Occipital lobe (tissue), 3 donors: ENCODE measurements at places on chromosomes 5 and 9. TPM values are rescaled to one million over a fixed set of nuclear protein-coding genes. Genes with fewer than 3 reads are reported as not detected.
A peak's percentile ranks its signal among the peaks of the same experiment; 100 is the strongest.

FOXD4 gene
- 0.47 TPM for total RNA-seq

SLC45A2 gene
- 0.16 TPM for total RNA-seq

CAVIN4 gene
- total RNA-seq = 12.9 TPM

TAF11L5 gene
- total RNA-seq = not detected

KCNT1 gene
- 2.7 TPM for total RNA-seq

GRCh38 chr9:83081846-83082245 is 18.9 kb upstream of the RASEF start:
- DNase-seq = no peak

DNA sequence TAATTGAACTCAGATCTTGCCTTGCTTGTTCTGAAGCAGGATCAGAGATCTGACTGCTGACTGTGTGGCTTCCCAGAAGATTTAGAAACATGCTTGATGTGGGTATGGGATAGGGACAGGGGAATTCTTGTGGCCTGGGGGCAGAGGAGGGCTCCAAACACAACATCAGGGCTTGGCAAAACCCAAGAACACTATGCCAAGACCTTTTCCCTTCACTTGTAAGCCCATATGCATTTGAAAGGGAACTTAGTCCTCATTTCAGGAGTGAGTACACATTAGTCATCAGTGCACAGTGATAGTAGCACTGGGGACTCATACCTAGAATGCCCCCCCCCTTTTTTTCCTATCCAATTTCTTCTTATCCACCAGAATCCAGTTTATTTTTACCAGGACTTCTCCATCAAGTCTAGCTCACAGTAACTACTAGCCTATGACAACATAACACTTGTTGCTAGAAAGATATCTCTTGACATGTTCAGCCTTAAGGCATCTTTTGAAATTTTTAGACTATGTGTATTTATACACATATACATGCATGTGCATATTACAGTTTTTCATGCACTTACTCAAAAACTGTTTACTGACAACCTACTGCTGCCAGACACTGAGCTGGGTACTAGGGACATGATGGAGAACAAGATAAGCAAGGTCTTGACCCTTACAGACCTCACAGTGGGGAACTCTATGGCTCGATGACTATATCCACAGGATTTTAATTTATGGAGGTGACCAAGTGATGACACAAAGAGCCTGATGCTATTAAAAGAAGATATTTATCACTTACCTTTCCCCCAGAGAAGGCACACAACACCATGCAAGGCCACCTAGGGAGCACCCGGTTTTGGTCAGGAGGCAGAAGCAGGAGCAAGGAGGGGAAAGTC is 158.3 kb upstream of the MAP3K1 start:
- no peak for DNase-seq

GRCh38 chr9:105932276-105932675 is 237.9 kb downstream of the TMEM38B start:
- no peak for DNase-seq

- DNase-seq = no peak
These were observed 389.8 kb downstream of the NR2F1-AS1 start for GRCh38 chr5:93191035-93191817.

DNA sequence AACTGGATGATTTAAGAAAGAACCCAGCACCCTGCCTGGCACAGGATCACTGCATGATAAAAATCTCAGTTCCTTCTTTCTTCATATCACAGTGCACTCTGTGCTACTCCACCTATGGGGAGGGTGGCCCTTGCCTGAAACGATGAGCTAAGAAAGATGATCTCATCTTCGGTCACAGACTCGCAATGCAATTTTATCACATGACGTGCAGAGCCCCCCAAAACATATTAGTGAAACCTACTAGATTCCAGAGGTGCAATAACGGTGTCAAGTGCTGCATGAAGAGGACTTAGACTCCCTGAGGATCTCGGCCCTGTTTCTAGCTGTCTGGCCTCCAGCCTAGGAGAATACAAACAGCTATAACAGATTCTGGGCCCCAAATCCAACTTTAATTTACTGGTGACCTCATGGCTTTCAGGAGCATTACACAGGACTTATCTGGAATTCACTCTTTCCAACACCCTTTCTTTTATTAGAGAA is 104.0 kb downstream of the EBF1 start:
- no peak for DNase-seq

DNA sequence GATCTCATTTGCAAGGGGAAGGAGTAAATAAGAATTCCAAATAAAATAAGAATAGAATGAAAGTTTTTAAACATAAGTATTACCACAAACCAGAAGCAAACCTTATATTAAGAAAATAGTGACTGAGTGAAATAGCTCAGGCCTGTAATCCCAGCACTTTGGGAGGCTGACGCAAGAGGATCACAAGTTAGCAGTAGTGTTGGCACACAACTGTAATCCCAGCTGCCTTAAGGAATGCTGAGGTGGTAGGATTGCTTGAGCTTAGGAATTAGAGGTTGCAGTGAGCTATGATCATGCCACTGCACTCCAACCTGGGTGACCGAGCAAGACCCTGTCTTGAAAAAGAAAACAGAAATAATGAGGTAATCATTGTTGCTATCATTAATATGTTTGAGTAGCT is 47.0 kb downstream of the APC start:
- no peak for DNase-seq

GRCh38 chr9:33289496-33289895 is 820 bp upstream of the NFX1 start:
- DNase-seq = no peak

DNA sequence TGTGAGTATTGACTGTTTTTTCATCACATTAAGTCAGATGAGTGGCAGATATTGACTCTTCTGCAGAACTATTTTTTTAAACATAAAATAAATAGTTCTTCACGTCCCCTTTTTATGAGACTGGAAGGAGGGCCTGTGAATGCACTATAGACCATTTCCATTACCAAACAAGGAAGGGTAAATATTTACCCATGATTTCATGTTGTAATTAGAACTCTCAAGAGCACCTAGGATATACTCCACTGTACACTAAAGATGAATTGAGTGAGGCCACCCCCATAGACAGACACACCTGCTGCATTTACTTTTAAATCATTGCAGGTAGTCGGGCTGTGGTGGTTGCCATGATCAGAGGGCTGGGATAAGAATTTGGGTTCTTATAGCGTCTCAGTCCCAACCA is 22.6 kb downstream of the SLC36A1 start:
- no peak for DNase-seq

- no peak for DNase-seq
These were observed 70.5 kb downstream of the EPB41L4B start for GRCh38 chr9:109250311-109250741.

- DNase-seq = no peak
These were observed 554.0 kb downstream of the BNC2 start for GRCh38 chr9:16316456-16316855.

- DNase-seq = no peak
These were observed 13.9 kb downstream of the LRRC70 start for GRCh38 chr5:62592558-62592957.

- DNase-seq = no peak
These were observed 31.2 kb upstream of the LRRC14B start for GRCh38 chr5:160173-160510.

- DNase-seq = no peak
These were observed 334.5 kb downstream of the TLR4 start for GRCh38 chr9:118038713-118039112.

GRCh38 chr9:104868687-104869404 is 59.1 kb downstream of the ABCA1 start:
- peak; percentile 4 for DNase-seq

DNA sequence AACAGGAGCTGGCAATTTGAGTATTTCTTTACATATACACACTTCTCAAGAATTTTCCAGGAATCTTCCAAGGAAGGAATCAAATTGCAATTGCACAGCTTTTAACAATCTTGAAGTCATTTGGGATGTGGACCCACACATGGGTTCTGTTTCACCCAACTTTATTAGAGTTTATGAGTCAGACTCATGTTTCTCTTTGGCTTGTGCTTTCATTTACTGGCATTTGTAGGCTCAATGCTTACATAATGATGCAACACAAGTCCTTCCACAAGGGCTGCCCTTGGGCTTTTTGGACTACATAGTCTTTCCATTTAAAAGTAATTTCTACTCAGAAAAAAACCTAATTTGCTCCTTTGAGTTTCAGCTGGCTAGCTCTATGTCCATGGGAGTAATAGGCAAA is 4.6 kb upstream of the CDC37L1 start:
- no peak for DNase-seq

GRCh38 chr9:69357030-69357775 is 32.2 kb downstream of the ENTREP1 start:
- DNase-seq = no peak
